ENCODE measurements at places on chromosomes 3 and 15.

DNA sequence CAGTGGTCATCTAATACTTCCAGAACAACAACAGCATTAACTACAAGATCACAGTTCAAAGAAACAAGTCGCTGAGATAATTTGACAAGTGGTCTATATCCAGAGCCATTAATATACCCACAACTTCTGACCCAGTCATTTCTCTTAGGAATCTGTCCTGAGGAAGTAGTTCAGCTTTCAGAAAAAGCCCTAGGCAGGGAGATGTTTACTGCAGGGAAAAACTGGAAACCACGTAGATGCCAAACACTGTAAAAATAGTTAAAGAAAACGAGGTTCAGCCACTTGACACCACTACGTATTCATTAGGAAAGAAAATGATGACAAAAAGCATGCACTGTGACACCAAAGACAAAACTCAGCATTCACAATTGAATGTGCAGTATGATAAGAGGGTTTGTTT is 22.3 kb upstream of the CDCP1 start:
- DNase-seq: no peak

GRCh38 chr3:163508206-163508605 is 1570.1 kb downstream of the SI start:
- DNase-seq: no peak

- DNase-seq: no peak
Measured at GRCh38 chr15:39365161-39365560, 215.7 kb upstream of the THBS1 start.

- no peak for DNase-seq
Measured at GRCh38 chr15:76376816-76377215, 40.2 kb downstream of the ISL2 start.

DNA sequence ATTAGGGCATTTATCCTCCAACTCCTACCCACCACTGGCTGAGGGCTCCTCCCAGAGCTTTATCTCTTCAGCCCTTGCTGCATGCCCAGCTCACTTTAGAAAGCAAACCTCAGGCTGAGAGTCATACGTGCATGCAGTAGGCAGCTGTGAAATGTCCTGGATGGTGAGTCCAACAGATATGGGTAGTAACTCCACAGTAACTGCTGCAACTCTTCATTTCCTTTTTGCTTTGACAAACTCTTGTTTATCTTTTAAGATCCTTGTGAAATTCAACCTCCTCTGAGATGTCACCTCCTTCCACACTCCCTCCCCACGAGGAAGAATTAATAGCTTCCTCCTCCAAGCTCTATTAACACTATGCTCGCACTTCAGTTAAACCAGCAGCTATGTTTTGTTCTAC is 35.9 kb upstream of the CTNNB1 start:
- no peak for DNase-seq

GRCh38 chr3:178480795-178481194 is 55.4 kb upstream of the KCNMB2 start:
- no peak for DNase-seq

DNA sequence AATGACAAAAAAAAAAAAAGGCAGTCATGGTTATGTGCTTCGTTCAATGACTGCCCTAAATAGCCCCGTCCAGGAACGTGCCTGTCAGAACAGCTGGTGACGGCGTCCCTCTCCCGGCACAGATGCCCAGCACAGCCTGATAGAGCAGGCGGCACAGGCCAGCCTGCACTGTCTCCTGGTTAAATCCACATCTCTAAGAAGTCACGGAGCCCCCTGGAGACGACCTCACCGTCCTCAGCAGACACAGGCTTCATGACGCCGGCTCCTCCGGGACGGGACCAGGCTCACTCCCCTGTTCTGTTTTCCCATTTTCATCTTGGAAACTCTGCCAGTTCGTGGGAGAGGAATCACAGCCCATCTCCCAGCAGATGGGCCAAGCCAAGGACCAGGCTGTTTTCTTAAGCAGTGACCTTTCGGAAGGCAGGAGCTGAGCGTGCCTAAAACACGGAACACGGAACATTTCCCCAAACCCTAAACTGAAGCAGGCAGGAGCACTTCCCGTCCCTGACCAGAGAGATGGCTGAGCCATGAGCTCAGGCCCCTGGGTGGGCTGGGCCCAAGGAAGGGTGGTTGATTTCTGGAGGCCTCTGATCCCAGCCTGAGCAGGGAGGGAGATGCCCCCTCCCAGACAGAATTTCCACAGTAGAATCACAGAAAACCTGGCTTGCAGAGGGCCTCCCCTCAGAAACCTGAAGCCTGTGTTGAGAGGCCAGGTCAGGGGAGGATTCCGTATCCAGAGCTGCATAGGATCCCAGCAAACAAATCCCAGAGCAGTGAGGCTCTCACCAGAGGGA is 35.9 kb downstream of the ADCY5 start:
- DNase-seq: no peak

All from hematopoietic multipotent progenitor cell treated with erythropoietin and hydrocortisone succinate and interleukin-3 and kit ligand, for 17 days (in vitro differentiated cells).